ENCODE measurements at places on chromosomes 11 and 22.

- no peak for DNase-seq
These were observed 33.1 kb downstream of the PHLDB1 start for GRCh38 chr11:118640332-118641154.

DNA sequence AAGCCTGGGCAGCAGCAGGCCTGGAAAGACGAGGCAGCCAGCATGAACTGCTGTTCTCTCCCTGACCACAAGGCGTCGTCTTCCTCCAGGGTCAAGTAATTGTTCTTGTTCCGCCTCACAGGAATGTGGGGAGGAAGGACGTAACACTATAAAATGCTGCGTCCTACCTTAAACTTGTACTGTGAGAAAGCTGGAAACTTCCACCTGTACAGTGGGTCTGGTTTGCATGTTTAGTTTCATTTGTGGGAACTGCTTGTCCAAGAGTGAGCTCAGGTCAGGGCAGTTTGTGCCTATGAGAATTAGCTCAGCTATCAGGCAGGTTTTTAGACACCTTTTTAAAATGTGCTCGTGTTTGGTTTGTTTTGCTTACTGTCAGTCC lies 55.2 kb downstream of the PANX1 start:
- DNase-seq, result no peak

- DNase-seq, result no peak
These were observed 10.4 kb upstream of the SLC39A13 start for GRCh38 chr11:47398011-47398410.

- DNase-seq, result no peak
These were observed 122.6 kb downstream of the MICAL2 start for GRCh38 chr11:12232817-12233601.

- DNase-seq, result no peak
These were observed 72.9 kb downstream of the TIMP3 start for GRCh38 chr22:32874385-32874784.

DNA sequence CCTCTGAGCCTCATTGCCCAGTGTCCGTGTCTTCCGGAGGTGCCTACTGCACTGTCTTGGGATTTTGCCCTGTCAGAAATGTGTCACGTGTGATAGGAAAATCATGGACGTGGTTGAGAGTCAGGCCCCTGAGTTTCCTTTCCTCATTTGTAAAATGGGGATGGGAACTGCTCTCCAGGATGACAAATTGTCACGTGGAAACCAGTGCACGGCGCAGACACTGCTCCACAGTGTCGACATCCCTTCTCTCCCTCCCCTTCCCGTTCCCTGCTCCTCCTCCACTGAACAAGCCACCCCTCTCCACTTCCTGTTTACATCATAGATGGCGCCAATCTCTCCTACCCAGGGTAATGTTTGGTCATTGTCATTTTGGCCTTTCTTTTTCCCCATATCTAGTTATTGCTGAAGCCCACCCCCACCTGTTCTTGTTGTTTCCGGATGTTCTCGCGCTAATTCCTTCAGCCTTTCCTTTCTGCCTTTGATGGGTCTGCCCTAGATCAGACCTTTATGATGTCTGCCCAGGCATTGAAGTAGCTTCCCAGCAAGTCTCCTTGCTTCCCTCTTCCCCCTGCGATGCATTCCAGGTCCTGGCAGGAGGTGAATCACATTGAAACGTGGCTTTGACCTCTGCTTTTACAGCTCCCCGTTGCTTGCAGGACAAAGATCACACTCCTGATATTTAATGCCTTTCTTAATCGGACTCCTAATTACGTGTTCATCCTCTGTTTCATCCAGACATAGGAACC lies 91.8 kb downstream of the TBC1D22A start:
- DNase-seq, result peak; percentile 49

DNA sequence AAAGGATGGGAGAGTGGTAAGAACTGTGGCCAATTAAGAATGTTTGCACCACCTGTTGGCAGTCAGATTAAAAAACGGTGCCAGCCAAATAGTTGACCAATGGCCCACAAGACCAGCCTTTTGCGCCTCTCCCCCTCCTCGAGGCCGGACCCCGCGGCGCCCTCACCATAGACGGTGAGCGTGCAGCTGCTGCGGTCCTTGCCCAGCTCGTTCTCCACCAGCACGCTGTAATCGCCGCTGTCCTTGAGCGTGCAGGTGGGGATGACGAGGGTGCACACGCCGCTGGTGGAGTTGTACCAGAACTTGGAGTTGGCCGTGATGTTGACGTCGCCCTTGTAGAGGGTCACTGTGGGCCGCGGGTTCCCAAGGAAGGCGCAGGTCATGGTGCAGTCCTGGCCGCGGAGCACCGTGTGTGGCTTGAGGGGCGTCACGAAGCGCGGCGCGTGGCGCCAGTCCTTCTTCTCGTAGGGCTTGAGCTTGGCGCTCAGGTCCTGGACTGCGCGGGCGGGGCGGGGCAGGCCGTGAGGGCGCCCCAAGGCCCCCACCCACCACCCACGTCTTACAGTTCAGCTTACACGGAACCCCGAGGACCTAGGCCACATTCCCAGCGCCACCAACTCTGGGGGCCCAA lies 7.2 kb downstream of the TMEM86A start:
- DNase-seq, result peak; percentile 55

GRCh38 chr11:18615628-18616392 lies 16.2 kb downstream of the MISFA start:
- DNase-seq, result no peak

GRCh38 chr11:32149748-32150147 lies 58.9 kb downstream of the RCN1 start:
- DNase-seq, result no peak

- DNase-seq, result no peak
These were observed 966 bp downstream of the SMTN start for GRCh38 chr22:31081963-31082605.

- DNase-seq, result no peak
These were observed 9.4 kb upstream of the SSTR3 start for GRCh38 chr22:37221424-37222333.

GRCh38 chr22:43862074-43862881 lies at the start of gene SULT4A1:
TSS of gene SULT4A1 (minus strand) at chr22:43862513. CDS start at chr22:43862382, 131 bp downstream.
- no peak for DNase-seq

- DNase-seq, result no peak
These were observed 10.4 kb upstream of the TUB start for GRCh38 chr11:8070417-8071115.

DNA sequence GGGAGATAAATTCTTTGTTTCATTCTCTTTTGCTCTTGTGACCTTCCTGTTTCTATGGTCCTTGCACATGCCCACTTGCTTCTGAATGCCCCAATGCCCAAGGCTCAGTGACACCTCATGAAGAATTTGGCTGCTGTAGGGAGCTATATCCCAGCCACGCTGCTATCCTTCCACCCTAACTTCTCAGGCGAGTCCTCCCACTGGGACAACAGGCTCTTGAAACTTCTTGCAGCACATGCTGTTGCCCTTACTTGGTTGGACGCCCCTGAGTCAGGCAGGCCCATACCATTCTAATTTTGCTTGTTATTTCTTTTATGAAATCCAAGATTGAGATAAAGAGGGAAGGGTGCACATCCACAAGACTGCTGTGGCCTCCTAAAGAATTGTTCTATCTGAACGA lies 57.6 kb upstream of the BLID start:
- no peak for DNase-seq

DNA sequence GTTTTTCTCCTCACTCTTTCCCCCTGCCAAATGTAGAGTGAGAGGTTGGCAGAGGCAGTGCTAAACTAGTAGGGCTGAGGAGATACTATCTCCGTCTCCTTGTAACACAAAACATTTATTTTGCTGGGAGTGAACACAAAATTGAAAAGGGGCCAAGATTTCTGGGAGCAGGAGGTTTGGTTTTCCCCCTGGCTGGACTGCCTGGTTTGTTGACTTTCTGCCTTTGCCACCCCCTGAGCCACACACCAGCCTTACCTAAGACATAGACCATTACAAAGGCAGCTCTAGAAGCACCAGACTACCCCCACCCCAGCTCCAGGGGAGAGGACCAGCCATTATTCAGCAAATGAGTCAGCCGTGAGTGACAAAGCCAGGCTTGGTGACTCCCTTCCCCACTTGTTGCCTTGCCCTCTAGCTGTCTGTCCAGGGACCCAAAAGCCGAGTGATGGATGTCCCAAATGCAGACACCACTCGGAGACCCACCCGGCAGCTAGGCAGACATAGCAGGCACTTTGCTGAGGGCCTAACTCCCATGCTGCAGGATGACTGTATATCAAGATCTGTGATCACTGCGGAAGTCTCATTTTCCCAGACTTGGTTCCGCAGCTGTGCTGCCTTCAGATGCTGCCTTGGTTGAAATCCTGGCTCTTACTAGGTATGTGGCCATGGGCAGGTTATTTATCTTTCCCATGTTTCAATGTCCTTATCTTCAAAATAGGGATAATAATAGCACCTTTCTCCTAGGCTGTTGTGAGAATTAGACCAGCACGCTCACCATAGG lies 17.7 kb upstream of the CDON start:
- no peak for DNase-seq

DNA sequence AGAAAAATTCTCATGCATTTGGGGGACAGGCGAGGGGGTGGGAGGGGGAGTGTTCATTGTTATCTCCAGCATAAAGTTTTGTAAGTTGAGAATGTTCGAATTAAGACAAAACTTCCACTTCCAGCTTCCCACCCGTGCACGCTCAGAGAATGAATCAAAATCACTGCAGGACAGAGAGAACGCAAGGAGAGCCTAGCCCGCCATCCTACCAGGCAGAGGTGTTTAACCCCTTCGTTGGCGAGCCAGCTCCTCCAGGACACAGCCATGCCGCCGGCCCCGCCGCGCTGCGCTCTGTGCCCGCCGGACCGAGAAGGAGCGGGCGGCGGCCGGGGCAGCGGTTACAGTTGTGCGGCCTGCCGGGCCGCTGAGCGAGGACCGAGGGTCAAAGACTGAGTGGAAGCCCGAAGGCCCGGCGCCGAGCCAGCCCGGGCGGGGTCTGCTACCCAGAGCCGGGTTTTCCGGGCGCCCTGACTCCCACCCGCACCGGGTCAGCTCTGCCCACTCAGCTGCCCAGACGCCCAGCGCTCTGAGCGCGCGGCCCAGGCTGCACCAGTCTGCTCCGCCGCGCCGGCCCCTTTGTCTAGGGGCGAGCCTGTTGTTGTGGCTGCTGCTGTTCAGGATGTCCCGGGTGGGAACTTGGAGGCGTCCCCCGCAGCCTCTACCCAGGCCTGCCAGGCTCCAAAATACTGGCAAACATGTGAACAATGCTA lies at the start of gene NOX4:
TSS of gene NOX4 (minus strand) at position 395 of the 710 bp plus-strand sequence. CDS start at position 266, 129 bp downstream.
- peak; percentile 5 for DNase-seq

DNA sequence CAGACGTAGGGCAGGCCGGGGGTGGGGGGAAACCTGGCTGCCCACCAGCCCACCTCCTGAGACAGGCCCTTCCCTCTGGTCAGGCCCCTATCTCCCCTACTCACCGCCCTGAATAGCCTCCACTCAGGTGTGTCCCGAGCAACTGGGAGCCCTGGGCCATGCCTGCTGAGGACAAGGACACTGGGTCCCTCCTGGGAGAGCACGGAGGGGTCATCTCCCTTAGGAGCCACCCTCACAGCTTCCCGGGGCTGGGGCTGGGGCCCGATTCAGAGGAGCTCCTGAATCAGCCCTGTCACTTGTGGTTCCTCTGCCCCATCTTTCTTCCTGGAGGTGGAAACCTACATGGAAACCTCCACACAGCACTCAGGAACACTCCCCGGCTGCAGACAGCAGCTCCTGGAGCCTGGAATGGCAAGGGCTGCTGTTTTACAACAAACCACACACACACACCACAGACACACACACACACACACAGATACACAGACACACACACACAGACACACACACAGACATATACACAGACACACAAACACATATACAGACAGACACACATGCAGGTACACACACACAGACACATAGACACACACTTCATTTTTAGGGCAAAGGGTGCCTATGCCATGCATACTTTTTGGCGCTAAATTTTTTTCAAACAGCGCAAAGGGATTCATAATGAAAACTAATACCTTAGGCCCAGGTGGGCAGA lies 9.6 kb upstream of the EMID1 start:
- no peak for DNase-seq

DNA sequence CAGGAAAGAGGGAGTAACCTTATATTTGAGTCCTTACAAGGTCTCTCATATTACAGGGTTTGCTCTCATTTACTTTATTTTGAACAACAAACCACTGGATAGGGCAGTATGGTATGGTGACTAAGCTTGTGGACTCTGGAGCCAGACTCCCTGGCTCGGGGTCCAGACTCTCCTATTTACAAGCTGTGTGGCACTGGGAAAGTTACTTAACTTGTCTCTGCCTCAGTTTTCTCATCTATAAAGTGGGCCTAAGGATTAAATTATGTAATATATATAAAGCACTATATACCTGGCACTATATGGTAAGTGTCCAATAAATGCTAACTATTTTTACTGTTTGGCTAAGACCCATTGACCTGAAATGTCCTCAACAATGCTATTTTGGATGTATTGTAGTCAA lies 1.7 kb upstream of the DCHS1 start:
- no peak for DNase-seq

Measured in substantia nigra (tissue), 51 donors.